ENCODE measurements at places on chromosomes 7 and 10.

DNA sequence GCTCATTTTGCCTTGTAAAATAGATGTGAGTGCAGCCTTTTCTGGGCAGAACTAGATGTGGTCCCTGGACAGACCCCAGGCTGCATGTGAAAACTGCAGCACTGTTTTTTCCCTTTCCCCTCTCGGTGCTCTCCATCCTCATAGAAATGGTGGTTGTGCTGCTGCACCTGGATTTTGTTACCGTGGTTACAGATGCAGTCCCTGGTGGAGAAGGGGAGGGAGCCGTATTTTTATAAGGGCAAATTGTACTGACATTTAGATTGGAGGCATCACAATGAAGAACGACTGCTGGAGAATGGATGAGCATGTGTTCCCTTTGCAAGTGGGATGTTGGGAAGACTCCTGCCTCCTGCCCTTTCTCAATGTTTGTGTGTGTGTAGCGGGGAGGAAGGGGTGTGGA lies 469.9 kb downstream of the CCSER2 start:
- no peak for DNase-seq

- DNase-seq: no peak
Measured at GRCh38 chr10:59098387-59098786, 78.1 kb upstream of the PHYHIPL start.

GRCh38 chr10:84412482-84412881 lies 84.1 kb downstream of the CCSER2 start:
- DNase-seq: no peak

- no peak for DNase-seq
Measured at GRCh38 chr7:56199639-56200038, 83.4 kb upstream of the NUPR2 start.

DNA sequence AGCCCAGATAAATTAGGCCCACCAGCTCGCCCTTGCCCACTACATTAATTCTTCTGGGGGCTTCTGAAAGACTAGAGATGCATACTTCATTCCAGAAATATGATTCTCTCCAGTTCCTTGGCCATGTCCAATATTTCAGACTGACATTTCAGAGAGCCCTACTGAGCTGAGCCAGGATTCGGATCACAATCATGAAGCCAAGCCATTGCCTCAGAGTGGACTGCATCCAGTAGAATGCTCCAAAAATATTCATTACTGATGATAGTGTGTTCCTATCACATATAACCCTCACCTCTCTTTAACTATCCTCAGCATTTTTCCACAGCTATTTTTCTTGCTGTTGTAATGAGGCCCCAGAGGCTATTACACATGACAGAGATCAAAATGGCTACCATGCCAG lies 38.7 kb downstream of the ARMH3 start:
- no peak for DNase-seq

- no peak for DNase-seq
Measured at GRCh38 chr7:128053023-128053422, 21.8 kb upstream of the LRRC4 start.

- no peak for DNase-seq
Measured at GRCh38 chr10:85946713-85947326, 419.8 kb downstream of the GRID1 start.

DNA sequence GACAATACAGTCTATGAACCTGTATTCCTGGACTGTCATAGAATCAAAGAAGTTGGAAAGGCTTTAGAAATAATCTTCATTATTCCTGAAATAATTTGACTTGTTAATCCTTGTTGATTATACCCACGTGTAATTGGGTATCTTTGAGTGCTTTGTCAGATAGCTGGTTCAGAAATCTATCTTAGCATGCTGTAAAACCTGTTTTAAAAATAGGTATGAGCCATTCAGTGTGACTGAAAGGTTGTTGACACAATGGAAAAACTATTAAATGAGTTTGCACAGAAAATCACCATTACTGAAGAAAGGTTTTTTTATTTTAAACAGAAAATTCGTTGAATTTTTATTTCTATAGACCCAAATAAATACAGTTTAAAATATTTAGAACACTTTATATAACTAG lies 38.7 kb downstream of the PHTF2 start:
- no peak for DNase-seq

GRCh38 chr7:33903791-33904680 lies 1.3 kb upstream of the BMPER start:
- DNase-seq: peak; percentile 74

DNA sequence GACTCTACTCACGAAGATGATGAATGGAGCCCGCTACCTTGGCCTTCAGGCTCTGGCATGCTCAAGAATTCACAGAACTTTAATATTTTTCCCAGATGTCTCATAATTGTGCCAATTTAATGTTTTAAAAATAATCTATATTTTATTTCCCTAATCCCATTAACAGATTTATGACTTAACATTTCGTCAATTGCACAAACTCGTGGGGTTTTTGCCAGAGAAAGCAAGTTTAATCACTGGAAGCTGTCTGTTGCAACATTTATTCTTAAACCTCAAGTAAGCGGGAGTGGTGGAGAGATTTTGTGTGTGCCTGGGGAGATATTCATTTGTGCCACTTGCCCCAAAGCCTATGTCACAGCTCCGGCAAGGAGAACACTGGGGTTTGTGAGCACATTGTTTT lies 117.9 kb downstream of the TEX36 start:
- no peak for DNase-seq

DNA sequence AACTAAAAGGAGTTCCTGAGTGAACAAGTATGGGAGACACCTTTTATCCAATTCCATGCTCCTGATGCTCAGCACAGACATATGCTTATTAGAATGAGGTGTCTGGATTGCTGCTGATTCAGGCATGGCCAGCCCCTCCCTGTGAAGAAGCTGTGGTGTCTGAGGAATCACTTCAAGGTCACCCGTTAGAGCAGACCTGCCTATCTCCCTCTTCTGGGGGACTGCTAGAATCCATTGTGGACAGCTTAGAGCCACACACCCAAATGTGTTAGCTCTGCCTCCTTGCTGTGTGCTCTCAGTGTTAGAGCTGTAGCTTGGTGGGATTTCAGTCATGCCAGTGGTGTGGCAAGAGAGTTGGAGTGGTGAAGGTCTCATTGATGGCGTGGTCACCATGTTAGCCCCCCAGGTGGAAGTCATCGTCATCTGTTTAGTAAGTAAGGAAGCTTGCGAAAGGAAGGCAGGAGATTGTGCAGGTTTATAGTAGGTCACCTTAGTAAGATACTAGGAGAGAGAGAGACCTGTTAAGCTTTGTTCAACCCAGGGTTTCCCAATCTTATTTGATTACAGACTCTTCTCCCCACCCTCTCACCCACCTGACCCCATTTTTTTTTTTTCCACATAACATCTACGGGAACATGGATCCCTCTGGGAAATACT lies 12.8 kb downstream of the PRXL2A start:
- DNase-seq: no peak

GRCh38 chr7:139431459-139431858 lies 52.0 kb downstream of the KLRG2 start:
- DNase-seq: no peak

All from coronary artery (tissue), 2 donors.